HT1080 (cell line): ENCODE measurements at places on chromosomes 6 and 20. TPM values are rescaled to one million over a fixed set of nuclear protein-coding genes. Genes with fewer than 3 reads are reported as not detected.

DNA sequence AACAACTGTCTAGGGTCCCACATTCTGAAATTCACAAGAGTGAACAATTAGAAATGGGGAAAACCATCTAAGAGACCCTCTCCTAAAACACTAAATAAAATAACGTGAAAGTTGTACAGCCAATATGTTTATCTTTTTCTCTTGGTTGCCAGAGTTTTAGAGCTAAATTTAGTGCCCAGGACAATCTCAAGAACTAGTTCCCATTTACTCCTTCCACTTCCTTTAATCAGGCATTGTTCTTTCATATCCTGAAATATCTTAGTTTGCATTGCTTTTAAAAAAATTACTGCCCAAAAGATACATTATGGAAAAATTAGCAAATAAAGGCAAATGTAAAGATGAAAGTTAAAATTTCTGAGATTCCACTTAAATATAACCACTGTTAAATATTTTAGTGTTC, 33.1 kb upstream of the UBR2 start:
- DNase-seq = no peak

DNA sequence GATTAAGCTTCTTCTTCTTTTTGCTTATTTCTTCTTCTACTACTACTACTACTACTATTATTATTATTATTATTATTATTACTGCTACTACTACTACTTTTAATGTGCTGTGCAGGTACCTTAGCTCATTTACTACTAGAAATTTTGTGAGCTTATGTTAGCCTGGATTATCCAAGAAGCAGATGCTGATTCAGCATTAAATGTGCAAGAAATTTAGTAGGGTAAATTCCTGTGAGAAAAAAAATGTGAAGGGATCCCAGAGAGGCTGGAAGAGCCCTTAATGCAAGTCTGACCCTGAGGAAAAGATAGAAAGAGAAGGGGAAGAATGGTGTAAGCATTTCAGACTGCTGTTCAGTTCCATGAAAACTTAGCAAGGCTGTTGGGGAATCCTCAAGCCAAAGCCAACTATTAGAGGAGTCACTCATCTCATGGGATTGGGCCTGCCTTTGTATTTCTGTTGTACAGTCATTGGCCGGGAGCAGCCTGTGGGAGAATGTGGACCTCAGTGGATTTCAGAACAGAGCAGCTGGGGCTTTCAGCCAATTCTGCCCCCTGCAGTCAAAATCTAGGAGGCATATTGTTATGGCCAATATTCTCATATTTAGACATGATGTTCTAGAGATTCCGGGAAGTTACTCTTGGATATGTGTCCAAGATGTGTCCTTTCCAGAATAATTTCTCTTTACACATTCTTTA, 37.2 kb upstream of the TSPYL1 start:
- peak; percentile 1 for DNase-seq

The BEND6 gene
- total RNA-seq = 2.2 and 7.7 TPM in 2 replicates

DNA sequence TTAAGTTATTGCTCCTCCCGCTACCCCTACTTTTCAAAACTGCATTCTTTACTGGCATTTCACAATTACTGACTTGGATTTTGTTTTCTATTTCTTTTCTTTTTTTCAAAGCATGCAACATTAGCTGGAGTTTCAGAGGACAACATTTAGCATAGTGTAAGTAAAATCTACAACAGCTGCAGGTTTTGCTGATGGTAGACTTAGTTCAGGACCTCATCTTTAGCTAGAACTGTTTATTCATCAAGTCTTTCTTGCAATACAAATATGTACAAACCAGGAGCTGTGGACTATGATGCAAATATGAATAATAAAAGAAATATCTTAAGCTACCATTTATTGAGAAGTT, 728 bp upstream of the CEP162 start:
- DNase-seq = no peak

The SLC9A8 gene
- total RNA-seq = 9.0 and 12.6 TPM in 2 replicates

DNA sequence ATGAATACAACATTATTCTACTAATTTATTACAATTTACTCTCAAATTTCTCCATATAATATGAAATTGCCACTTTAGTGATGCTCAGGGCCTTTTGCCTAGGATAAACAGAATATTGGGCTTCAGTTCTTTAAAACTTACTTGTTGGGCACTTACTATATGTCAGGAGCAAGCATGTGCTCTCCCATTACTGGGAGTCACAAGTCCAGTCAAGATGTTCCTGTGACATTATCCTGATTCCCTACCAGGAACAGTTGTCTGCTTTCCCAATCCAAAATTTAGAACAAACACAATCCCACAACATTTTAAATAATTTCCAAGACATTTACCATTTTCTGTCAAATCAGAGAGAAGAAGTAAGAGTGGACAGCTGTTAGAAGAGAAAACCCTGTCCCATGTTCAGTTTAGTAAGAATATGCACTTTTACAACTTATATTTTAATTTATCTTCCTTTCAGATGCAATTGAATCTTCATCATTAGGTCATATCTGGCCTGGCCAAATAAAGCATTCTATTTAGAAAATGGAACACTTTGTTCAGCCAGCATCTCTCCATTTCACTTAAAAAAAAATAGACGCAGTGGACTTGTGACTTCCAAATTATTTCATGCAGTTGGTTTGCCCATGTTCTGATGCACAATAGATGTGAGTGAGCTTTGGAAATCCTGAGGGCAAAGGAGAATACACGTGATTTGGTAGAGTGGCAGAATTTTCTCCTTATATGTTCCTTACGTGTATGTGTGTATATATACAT, 159.8 kb downstream of the CLIC5 start:
- no peak for DNase-seq

- no peak for DNase-seq
Measured at GRCh38 chr20:63080411-63080810, 73.6 kb upstream of the BHLHE23 start.

The GLP1R gene
- total RNA-seq = not detected in 2 replicates

DNA sequence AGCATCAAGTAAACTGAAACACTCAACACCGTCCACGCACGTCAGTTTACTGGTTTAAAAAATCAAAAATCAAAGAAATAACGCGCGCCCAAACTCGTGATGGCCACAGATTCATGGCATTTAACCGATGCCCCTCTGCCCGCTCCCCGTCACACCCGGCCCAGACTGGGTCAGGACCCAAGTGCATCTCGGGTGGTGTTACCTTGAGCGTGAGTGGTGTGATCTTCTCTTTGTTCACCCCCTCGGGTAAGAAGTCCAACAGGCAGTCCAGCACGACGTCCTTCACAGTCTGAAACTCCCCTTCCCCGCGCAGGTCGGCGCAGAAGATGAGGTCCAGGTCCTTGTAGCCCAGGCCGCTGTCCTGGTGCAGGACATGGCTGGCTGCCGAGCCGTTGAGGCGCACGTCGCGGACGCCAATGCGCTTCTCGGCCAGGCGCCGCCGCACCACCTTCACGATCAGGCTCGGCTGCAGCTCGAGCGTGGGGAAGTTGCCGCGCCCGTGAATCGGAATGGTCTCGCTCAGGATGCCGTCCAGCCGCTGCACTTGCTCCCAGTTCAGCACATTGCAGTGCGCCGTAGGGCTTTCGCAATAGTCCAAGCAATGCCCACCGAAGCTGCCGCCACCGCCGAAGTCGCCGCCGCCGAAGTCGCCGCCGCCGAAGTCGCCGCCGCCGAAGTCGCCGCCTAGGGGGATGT, 945 bp downstream of the TENT5A start:
- DNase-seq = no peak

The C6orf118 gene
- not detected in 2 replicates for total RNA-seq

The MLN gene
- not detected in 2 replicates for total RNA-seq

DNA sequence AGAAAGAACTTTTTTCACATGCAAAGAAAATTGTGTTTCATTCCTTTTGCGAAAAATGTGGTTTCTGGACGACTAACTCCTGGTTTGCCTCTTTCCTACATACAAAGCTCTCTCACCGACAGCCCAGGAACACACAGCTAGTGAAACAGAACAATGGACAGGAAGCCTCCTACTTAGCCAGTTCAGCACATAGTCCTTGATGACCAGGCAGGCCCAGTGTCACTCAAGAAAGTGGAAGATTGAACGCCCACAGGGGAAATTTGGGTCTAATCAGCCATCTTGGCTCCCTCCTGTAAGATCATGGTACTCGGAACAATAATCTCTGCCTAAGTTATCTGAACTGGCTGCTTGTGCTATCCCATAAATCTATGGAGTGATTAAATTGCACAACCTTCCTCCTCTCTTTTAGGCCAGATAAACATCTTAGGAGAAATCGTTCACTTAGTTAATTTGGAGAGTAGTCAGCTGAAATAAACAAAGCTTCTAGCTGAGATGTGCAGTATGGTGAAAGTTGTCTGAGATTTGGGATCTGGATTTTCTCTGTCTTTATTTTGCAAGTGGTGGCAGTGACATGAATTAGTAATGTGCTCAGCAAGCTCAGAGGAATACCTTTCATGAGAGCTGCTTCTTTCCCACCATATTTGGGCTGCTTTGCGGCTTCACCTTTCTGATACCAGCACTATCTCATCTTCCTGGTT, 147.0 kb downstream of the MTFR2 start:
- DNase-seq = no peak

The SLC17A1 gene
- total RNA-seq = not detected in 2 replicates

DNA sequence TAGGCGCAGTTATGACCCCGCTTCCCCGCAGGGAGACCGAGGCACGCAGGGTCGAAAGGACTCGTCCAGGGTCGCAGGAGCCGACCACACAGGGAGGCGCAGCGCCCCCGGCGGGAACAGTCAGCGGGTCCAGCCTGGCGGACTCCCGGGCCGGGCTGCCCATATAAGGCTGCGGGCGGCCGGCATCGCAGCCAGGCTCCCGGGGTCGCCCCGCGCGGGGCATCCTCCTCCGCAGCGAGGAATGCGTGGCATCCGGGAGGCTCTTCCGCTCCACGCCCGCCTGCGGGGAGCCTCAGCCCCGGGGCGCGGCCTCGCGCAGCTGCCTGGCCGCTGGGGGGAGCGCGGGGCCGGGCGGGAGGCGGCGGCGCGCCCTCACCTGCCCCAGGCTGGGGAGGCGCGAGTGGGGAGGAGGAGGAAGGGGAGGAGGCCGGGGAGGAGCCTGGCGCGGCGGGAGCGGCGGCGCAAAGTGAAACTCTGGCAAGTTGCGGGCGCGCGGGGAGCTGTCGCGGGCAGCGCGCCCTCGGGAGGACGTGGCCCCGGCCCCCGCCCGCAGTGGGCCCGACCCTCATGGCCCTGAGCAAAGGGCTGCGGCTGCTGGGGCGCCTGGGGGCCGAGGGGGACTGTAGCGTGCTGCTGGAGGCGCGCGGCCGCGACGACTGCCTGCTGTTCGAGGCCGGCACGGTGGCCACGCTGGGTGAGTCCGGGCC, at the start of gene SYNJ2:
Gene SYNJ2 (plus strand): TSS at position 469 of the 707 bp plus-strand sequence. CDS start 99 bp downstream, at position 568.
- peak; percentile 61 for DNase-seq

The SGK2 gene
- not detected in 2 replicates for total RNA-seq

The PIM1 gene
- total RNA-seq = 9.3 and 10.9 TPM in 2 replicates

- DNase-seq = no peak
Measured at GRCh38 chr6:53311586-53311935, 37.2 kb downstream of the ELOVL5 start.

The KHDC3L gene
- total RNA-seq = not detected in 2 replicates

- no peak for DNase-seq
Measured at GRCh38 chr20:20888266-20888656, 175.8 kb upstream of the RALGAPA2 start.

DNA sequence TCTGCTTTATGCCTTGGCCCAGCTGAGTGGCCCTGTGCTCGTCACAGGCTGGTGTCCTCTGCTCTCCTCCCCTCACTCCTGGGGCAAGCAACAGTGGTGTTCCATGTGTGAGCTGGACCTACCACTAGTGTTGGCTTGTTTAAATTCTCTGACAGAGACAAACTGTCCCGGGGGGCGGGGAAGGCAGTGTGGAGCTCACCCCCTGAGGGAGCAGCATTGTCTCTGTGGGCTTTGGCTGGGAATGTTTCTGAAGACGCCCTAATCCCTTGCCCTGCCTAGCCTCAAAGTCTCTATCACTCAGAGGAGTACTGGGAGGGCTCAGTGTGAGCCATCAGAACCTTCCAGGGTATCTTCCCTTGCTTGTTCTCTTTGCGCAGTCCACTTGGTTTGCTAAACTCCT, 5.2 kb upstream of the VEGFA start:
- DNase-seq = no peak

DNA sequence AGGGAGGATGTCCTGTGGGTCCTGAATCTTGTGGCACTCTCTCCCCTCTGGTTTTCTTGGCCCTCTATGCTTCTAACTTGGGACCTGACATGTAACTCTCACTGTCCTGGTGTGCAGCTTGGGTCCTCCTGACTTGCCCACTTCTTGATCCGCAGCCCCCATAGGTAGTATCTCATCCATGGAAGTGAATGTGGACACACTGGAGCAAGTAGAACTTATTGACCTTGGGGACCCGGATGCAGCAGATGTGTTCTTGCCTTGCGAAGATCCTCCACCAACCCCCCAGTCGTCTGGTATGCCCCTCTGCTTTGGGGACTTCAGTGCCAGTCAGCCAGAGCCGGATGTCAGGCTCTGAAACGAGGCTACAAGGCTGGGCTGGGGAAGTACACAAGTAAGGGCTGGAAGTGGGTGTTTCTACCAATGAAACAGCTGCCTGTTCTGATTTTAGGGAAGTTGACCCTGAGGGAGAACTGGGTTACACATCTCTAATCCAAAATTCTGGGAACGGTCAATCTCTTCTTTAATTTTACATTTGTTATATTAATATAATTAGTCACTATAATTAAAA, 641 bp downstream of the DBNDD2 start:
- no peak for DNase-seq

The BFSP1 gene
- 0.98 and 1.7 TPM in 2 replicates for total RNA-seq

DNA sequence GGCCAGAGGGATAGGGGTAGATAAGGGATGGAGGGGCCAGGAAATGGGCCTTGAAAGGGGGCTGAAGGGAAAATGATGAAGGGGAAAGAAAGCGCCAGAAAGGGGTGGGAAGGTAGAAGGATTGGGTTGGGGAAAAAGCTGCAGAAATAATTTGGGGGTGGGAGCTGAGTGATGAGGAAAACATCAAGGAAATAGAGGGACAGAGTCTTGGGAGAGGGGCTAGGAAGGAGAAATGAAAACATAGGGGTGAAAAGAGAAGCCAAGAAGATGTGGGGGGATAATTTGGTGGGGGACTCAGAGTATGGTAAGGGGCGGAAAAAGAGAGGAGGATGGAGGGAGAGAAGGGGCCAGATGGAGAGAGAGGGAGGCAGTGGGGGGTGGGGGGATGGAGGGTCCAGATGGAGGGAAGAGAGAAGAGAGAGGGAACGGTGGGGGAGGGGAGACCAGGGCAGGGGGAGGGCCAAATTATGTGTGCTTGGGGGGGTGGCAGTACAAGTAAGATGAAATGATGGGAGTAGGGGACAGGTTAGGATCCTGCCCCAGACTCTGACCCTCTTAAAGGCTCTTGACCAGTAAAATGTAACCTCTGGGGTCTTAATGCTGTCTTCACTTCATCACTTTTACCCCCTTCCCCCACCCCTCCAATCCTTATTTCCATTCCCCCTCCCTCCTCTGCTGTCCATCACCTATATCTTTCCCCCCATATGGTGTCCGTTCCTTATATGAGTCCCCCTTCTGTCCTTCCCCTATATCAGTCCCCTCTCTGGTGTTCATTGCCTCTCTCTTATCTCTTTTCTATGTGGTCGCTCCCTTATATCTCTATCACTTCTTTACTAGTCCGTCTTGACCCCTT, 852 bp downstream of the SYNGAP1 start:
- DNase-seq = no peak

The TAPBP gene
- 42.4 and 68.0 TPM in 2 replicates for total RNA-seq

- DNase-seq = no peak
Measured at GRCh38 chr6:168358842-168359420, 39.4 kb upstream of the DACT2 start.

The HLA-DQB2 gene
- total RNA-seq = not detected in 2 replicates
